ENCODE measurements at places on chromosomes 16 and 17.

- no peak for DNase-seq
Measured at GRCh38 chr16:51151435-51151960, 428 bp upstream of the SALL1 start.

DNA sequence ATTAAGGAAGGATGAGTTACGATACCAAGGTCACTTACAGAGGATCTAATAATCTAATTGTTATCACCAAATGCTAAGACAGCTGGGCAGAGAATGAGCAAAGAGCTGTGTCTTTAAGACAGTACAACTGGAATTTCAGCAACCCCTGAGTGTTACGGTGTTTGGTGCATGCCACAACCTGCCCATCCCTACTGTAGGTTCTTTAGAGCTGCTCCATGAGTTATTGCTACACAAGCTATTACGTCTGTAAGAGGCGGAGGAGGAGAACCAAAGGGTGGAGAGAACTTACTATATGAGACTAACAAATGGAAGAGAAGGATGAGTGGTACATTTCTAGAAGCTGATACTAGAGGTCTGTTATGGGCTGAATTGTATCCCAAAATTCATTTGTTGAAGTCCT, 14.2 kb upstream of the C17orf78 start:
- no peak for DNase-seq

DNA sequence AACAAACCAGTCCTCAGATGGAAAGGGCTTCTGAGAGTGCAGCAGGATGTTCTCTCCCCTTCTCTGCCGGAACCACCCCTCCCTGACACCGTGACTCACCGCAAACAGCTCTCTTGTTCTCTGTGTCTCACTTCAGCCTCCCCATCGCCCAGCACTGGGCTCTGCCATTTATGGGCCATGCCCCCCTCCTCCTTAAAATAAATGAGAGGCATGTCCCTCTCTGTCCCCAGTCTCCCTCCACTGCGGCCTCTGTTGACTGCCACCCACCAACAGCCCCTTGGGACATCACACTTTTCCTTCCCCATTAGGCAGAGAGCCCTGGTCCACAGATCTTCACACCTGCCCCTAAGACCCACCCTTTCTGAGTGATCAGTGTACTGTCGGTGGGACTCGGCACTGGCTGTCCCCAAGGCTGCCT, 6.3 kb downstream of the CCDC102A start:
- DNase-seq: peak; percentile 62

DNA sequence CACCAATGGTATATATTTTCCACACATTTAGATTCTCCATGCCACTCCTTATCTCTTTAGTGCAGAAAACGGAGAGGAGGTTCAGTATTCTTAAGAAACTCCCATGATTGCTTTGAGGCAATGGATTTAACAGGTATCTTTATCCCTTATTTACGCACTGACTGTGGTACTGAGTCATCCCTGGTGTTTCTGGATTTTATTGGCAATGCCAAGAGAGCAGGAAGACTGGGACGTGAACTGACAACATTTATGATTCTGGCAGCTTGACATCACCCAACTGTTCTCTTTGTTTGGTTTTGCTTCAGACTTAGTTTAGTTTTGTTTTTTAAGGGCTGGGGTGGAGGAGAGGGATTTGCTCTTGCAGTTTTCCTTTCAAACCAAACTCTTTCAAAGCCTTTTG, 131.4 kb downstream of the WWOX start:
- no peak for DNase-seq

GRCh38 chr16:82846806-82847205, 220.0 kb downstream of the CDH13 start:
- DNase-seq: no peak

DNA sequence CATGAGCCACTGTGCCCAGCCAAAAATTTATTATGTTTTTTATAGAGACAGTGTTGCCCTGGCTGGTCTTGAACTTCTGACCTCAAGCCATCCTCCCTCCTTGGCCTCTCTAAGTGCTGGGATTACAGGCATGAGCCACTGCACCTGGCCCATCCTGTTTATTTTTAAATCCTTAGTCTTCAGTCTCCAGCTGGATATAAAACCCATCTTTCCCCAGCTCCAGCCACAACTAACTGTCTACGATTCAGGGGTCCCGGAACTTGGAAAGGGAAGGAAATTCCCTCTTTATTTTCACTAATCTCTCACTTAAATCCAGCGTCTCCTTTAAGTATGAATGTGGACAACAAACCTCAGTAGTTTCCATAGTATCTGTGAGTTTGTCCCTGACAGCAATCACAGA, 62.2 kb downstream of the IQCK start:
- no peak for DNase-seq

- no peak for DNase-seq
Measured at GRCh38 chr16:10828851-10829366, 10.3 kb upstream of the TVP23A start.

GRCh38 chr17:78040440-78041385, 82.2 kb downstream of the TNRC6C start:
- no peak for DNase-seq

- DNase-seq: no peak
Measured at GRCh38 chr17:79337053-79337452, 262.4 kb downstream of the ENGASE start.

- DNase-seq: no peak
Measured at GRCh38 chr17:40615068-40615840, 32.4 kb downstream of the SMARCE1 start.

DNA sequence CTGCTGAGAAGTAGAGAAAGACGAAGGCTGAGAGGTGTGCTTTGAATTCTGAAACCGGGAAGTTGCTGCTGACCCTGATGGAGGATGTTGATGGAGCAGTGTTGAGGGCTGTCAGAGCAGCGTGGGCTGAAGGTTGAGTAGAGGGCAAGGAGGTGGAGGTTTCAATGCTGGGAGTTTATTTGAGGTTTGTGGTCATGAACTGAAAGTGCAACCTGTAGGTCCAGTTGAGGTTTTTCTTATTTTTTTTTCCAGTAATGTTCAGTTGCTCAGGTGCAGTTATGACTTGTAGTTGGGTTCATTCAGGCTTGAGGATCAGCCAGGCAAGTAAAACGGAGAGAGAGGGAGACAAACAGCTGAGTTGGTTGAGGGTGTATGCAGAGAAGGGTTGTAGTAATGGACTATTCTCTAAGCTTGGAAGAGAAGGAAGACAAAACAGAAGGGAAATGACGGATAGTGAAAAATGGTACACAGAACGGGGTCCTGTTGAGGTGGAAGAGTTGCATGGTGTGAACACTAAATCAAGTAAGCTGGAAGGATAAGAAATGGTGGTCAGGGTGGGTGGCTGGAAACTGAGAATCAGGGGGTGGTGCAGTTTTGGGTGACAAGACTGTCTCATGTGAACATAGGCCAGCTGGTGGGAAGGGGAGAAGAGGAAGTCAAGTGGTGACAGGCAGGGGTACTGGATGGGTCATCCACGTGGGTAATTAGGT, 8.7 kb upstream of the UBE2G1 start:
- DNase-seq: no peak

DNA sequence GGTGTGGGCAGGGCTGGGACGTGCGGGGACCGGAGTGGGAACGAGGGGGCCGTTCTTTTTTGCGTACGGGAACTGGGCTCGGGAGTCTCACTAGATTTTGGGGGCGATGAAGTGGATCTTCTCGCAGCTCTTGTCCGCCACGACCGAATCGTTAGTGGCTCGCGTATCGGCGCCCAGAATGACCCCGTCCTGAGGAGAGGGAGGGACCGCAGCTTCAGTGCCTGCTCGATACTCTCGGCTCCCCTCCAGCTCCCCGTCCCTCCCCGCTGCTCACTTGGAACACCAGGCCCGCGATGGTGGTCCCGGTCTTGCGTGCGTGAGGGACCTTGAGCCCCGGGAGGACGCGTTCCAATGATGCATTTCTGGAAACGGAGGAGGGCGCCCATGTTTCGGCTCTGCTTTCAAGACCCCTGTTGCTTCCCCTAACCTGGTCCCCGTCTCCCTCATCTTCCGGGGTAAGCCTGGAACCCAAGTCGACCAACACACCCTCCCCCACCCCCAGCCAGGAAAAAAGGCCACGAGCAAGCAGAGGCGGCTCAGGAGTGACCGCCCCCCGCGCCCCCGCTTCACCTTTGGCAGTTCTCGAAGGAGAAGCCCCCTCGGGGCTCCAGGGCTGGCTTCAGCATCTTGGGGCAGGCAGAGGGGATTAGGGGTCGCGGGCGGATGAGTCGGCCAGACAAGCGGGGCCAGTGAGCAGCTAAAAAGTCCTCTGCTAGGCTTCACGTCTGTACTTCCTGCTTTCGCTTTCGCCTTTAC, at the start of gene PSMB10:
PSMB10 (minus strand) TSS at position 727 of the 756 bp plus-strand sequence; CDS start at position 626, 101 bp downstream.
- peak; percentile 6 for DNase-seq

GRCh38 chr17:63641692-63642448, 19.7 kb downstream of the MAP3K3 start:
- no peak for DNase-seq

- no peak for DNase-seq
Measured at GRCh38 chr17:59527931-59528330, 37.5 kb upstream of the DHX40 start.

GRCh38 chr17:63492940-63493339, 16.1 kb downstream of the ACE start:
- no peak for DNase-seq

DNA sequence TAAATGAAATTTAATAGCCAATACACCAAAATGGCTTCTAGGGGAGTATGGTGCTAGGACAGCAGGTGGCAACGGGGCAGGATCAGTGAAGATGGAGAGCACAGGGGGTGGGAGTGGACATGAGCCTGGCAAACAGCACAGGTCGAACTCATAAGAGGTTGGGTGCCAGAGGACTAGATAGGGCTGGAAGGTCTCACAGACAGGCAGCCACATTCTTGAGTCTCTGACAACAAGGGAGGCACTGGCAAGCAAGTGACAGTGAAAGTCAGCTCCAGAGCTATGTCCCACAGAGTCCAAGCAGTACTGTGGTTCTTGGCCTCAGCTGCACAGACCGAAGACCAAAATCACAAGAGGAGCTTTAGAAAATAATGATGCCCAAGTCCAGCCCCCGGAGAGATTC, 61.2 kb downstream of the USP31 start:
- no peak for DNase-seq

GRCh38 chr17:66523378-66524200, 221.2 kb downstream of the PRKCA start:
- DNase-seq: no peak

DNA sequence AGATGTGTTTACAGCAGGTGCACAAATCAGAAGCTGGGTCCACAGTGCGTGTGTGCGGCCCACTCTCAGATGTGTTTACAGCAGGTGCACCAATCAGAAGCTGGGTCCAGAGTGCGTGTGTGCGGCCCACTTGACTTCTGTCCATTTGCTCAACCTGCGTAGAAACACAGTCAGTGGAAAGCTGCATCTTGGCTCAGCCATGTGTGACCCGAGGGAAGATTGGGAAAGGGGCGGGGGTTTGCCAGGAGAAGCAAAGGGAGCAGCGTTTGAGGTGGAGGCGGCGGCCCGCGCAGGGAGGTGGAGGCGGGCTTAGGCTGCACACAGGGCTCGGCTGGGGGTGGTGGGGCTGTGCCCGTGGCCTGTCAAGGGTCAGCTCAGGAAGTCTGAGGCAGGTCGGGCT, 4.3 kb downstream of the CTU2 start:
- DNase-seq: no peak

GRCh38 chr17:63735691-63736090, 5.9 kb downstream of the STRADA start:
- DNase-seq: no peak

DNA sequence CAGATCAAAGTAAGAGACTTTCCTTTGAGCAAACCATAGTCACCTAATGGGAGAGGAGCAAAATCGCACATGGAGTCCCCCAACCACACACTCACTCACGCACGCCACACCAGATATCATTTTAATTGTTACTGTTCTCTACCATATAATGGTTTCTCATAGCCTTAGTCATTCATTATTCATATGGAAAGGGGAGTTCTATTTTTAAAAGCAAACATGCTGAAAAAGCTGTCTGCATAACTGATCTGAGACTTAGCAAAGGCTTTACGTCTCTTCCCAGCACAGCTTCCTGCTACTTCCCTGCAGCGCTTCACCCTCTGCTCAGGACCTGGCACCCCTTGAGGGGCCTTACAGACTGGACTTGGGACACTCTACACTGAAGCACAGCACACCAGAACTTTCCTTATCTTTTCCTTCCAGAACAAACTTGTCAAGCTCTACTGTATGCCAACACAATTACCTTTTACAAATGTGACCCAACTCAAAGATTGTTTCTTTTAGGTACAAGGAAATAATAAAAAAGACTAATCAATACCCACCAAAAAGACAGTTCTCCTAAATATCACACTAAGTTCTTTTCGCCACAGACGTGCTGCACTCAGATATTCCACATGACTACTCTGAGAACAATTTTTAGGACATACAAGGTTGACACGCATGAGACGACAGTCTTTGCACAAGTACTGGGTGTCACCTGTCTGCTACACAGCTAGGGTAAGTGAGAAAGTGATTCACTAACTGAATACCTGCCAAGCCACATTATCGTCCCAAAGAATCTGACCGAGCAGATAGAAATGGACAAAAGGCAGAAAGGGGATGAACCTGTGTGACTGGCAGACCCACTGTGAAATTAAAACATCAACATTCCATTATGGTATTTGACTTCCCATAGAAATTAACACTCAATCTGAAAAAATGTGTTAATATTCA, 21.5 kb downstream of the SRP68 start:
- no peak for DNase-seq

- DNase-seq: no peak
Measured at GRCh38 chr17:82239926-82240505, 11.2 kb downstream of the SLC16A3 start.

DNA sequence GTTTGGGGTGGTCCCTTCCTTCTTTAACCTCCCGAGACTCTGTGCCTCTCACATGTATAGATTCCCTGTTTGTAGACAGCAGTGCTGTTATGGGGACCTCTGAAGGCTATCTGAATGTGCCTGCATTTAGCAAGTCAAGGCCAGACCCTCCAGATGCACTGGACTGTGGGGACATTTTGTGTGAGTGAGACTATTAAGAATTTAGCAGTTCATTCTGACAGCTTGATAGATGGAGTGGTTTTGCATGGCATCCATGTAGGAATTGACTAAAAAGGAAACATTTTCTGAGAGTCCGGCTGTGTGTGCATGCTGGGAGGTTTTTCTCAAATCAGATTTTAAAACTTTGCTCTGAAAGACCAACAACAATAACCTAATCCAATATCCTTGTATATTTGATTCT, 226.3 kb downstream of the MSI2 start:
- DNase-seq: no peak

DNA sequence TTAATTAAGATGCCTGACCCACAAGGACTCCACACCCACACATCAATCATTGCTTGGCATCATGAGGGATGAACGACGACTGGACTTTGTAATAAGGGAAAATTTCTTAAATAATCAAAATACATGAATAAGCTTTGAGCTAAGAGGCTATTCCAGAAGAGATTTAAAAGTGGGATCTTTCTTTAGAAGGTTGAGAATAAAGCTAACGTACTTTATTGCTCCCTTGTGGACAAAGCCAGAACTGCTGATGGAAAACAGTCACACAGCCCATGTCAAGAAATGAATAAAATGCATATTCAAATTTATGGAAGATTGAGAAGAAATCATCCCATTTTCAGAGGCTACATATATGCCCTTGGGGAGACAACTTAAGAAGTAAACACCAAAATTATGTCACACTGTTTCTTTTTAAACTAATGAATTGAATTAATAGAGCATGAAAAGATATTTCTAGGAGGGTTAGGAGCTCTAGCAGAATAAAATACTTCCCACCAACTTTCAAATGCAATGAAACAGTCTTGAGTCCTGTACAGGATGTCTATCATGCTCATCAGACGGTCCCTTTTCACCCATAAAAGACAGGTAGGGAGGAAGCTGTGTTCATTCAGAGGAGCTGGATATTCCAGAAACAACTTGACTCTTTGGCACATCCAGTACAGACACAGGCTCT, 60.2 kb upstream of the PHOSPHO1 start:
- DNase-seq: no peak

Measured in stimulated activated CD8-positive, alpha-beta memory T cell treated with anti-CD3 and anti-CD28 coated beads, Interleukin-4, amount 100 ng/mL, for 1 hour (primary cell).